ENCODE measurements at places on chromosomes 2 and 18.

DNA sequence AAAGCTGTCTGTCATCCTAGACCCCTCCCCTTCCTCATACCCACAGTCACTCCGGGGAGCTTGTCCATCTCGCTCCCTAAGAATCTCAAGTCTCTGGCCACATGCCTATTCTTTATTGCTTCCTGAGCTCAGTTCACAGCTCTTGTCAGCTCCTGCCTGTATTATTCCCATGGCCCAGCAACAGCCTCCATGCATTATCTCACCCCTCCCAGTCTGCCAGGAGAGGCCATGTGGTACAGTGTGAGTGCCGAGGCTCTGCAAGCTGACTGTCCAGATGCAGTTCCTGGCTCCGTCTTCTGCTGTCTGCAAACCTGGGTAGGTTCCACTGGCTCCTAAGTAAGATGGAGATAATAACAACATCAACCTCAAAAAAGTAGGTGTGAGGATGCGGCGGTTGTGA lies 79.7 kb downstream of the MRPS9 start:
- DNase-seq: no peak

DNA sequence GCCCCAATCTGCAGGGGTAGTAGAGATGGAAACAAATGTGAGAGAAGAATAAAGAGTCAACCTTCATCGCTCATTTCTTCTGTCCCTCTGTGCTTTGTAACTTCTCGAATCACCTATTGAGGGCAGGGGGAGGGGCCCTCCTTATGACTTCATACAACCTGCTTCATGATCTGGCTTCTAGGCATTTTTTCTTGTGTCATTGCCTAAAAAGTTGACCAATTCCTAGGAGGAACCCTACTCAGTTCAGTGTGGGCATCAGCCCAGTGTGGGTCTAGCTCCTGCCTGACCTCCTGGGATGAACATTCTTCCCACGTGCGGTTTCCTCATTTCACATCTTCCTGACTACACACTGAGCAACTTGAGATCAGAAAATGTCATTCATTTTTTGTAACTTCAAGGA lies 46.3 kb upstream of the CREB1 start:
- DNase-seq: no peak

DNA sequence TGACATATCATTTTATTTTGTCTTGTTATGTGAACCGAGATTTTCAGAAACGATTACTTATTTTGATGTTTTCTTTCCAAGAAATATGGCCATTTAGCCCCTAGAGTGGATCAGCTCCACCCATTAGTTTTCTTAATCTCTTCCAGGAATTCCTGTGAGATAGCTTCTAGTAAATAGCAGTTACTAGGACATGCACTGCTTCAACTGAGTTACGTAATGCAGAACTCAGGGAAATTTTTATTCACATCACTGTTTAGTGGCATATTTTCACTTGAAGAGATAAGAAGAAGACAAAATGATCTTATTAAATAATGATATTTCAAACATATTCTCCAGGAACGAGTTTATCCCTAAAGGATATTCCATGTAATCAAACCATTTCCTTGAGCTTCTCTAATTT lies 573.5 kb upstream of the CNTNAP5 start:
- no peak for DNase-seq

GRCh38 chr2:26769089-26769761 lies 5.1 kb downstream of the SLC35F6 start:
- DNase-seq: no peak

DNA sequence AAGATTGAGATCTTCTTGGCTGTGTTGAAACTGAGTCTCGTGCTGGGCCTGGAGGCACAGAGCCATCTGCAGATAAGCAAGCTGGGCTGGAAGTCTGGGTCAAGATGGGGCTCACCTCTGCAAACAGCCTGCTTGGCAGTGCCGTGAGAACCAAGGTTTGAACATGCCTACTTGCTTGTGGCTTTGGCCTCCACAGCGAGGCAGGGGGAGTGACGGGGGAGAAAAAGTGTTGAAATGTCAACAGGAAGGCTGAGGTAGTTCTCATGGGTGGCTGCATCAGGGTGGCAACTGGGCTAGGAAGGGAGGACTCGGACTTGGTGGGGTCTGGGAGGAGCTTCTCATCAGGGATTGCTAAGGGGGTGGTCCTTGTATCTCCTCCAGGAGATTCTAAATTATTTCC lies 99.7 kb downstream of the THNSL2 start:
- no peak for DNase-seq
